Thoracic aorta (tissue), 2 donors: ENCODE measurements at places on chromosomes 11 and 22. TPM values are rescaled to one million over a fixed set of nuclear protein-coding genes. Genes with fewer than 3 reads are reported as not detected.

The MRTFA gene
- 71.8 TPM for total RNA-seq

The PPP2R5B gene
- total RNA-seq, result 21.0 TPM

DNA sequence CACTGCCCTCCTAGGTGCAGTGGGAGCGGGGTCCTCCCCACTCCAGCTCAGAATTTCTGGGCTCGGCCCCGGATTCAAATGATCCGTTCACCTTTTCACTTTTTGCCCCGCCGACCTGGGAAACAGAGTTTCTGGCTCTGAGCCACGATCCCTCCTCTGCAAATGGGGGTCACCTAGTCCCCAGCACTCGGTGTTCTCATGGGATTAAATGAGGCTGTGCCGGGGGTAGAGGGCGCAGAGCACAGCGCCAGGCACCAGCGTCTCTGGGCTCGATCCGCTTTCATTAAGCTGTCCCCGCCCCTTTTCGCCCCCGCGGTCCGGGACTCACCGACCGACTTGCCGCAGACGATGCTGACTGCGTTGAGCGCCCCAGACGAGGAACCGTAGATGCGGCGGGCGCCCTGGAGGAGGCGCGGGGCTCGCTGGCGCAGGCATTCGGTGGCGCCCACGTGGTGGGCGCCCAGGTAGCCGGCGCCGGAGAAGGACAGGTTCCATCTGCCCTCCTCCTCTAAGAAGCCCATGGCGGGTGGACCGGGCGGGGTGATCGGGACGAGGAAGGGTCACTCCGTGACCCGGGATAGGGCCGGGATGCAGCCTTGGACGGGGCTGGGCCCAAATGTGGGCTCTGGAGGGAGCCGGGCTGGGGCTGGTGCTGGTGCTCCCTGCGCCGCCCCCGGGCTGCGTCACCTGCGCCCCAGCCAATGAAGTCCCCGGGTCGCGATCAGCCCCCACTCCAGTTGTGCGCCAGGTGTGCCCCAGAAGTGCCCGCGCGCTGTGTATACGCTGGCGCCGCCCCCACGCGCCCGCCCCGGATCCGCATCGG, at the start of gene PNPLA5:
Gene PNPLA5 (minus strand): TSS at position 654 of the 823 bp plus-strand sequence. CDS start 133 bp downstream, at position 521.
- no peak for DNase-seq

- no peak for DNase-seq
Measured at GRCh38 chr11:122593473-122594420, 61.8 kb upstream of the UBASH3B start.

DNA sequence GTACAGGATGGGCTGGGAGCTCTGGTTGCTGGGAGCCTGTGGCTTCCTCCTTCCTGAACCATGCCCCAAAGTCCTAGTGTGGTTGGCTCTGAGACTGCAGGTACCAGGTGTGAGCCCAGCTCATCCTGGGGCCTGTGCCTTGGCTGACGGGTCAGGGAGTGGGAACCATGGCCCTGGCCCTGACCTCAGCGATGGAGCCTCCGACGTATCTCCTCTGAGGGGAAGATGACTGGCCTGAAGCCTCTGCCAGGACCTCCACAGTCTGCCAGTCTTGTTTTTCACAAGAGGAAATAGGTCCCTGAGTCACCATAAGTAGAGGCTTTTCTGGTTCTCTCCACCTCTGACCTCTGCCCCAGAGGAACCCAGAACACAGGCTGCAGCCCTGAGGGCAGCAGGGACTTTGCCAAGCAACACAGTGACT, 3.4 kb downstream of the RCE1 start:
- no peak for DNase-seq

DNA sequence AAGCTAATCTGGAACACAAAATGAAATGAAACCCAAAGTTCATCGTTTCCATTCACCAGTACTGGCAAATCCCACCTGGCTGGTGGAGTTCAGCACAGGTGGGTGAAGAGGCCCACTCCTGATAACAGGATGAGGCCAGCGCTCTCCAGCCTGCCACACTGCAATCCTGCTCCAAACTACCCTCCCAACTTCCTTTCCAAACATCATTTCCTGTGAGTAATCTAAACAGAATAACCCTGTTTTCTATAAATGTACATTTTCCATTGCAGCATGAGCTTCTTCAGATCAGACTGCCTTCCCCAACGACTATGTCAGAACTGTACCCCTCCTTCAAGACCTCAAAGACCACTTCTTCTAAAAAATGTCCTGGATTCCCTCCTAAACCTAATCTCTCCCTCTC, 15.9 kb upstream of the NFRKB start:
- no peak for DNase-seq
